ENCODE measurements at places on chromosomes 11 and 22.

GRCh38 chr11:61168800-61169199 is 7.6 kb upstream of the VPS37C start:
- no peak for DNase-seq

- no peak for DNase-seq
Measured at GRCh38 chr11:32255841-32256240, 165.0 kb downstream of the RCN1 start.

DNA sequence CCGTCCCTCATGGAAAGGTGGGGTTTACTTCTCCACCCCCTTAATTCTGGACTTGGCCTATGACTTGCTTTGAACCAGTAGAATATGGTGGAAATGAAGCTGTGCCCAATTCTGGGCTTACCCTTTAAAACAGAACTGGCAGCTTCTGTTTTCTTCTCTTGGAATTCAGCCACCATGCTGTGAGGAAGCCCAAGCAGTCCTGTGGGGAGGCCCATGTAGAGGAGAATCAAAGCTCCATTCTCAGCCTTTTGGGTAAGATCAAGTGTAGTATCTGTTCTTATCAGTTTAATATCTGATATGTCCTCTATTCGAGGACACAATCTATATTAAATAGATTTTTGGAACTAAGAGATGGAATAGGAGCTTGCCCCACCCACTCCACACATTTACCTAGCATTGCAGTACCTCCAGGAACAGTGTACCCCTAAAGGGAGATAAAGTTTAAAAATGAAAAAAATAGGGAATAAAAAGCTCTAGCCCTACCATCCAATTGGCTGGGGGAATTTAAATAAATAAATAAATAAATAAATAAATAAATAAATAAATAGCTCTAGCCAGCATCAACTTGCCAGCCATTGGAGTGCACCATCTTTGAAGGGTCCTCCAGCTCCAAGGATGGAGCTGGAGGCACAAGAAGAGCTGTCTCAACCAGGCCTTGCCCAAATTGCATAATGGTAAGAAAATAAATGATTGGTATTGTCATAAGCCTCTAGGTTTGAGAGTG is 13.2 kb upstream of the SYVN1 start:
- no peak for DNase-seq

DNA sequence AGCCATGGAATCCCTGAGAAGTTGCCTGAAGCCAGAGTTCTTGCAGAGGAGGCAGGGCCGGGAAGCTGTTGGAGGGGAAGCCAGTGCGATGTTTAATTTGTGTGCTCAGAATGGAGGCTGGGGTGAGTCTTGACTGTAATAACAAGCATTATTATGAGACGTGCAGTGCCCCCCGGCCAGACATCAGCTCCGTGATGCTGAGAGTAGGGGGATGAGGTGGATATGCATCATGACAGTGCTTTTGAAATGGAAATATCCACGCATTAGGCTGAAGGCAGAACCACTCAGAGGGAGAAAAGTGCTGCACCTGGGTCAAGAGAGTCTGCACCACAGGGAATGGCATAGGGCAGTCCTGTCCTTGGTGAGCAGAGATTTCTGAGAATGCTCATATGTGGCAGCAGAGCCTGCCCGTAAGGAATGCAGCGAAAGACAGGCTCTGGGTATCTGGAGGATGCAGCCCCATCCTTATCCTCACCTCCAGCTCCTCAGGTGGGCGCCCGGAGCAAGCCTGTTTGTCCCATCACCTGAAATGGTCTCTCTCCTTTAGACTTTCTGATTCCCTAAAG is 37.6 kb upstream of the SEZ6L start:
- no peak for DNase-seq

DNA sequence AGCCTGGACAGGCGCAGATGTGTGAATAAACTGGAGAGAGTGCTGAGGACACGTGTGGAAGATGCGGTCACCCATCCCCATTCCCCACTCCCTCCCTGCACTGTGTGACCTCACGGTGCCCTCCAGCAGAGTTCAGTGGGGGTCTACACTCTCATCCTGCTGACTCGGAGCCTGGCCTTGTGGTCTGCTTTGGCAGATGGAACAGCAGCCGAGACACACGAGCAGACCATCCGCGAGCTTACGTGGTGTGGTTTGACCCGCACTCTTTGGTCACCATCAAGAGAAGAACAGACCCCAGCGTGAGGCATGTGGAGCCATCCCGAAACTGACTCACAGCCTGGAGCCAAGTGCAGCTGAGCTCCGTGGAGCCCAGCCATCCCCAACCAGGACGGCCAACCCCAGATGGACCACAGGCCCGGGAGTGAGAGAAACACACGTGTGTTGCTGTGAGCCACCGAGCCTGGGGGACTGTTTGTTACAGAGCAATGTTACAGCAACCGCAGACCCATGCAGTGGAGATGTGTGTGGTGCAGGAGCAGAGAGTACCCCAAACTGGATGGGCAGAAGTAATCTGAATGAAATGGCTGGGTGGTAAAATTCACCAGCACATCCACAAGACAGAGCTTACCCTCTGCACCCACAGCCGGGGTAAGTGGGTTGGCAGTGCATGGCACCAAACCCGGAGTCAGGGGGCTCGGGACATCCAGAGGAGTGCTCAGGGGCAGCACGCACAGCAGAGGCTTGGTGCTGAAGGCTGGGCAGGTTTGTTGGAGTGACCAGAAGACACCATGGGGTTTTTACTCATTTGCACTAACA is 90.7 kb downstream of the RTL6 start:
- no peak for DNase-seq

DNA sequence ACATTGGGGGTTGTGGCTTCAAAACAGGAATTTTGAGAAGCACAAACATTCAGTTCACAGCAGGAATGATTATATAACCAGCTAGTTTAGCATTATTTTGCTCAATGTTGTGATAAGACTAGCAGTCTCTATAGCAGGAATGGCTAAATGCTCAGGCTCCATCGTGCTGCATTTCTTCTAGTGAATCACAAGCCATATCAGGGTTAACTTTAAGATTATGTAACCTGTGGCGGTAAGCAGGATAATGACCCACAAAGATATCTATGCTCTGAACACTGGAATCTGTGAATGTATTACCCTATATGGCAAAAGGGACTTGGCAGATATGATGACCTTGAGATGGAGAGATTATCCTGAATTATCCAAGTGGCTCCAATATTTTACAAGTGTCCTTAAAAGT is 14.8 kb downstream of the FSHB start:
- DNase-seq: no peak

GRCh38 chr11:114368918-114369680 is 31.2 kb downstream of the C11orf71 start:
- no peak for DNase-seq

DNA sequence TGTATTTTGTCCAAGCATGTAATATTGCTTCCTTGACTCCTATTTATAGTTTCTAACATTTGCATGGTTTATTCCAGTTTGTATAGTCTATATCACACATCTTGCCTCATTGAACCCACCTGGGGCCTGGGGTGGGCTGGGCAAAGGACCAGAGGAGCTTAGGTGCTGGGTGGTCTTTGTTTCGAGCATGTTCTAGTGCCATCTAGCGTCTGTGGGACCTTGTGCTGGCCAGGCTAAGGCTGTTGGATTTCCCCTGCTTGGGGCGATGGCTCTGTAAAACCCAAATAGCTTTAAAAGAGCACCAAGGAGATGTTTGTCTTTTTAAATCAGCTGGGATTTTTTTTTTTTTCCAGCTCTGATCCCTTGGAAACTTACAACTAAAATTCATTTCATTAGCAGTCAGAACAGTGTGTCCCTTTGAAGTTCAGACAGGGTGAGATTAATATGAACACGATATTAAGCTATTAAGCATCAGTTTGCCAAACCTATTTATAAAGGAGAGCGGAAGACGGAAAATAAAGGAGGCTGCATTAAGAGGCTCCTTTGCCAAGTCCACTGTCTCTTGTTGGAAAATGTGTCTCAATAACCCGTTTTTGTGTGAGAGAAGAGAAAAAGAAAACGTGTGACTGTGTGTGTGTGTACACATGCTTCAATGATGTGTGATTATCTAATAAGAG is 157.4 kb downstream of the COMMD9 start:
- DNase-seq: peak; percentile 5

- DNase-seq: no peak
Measured at GRCh38 chr11:119410501-119410900, 12.5 kb downstream of the THY1 start.

GRCh38 chr11:102760344-102761035 is 19.9 kb downstream of the MMP10 start:
- DNase-seq: no peak

DNA sequence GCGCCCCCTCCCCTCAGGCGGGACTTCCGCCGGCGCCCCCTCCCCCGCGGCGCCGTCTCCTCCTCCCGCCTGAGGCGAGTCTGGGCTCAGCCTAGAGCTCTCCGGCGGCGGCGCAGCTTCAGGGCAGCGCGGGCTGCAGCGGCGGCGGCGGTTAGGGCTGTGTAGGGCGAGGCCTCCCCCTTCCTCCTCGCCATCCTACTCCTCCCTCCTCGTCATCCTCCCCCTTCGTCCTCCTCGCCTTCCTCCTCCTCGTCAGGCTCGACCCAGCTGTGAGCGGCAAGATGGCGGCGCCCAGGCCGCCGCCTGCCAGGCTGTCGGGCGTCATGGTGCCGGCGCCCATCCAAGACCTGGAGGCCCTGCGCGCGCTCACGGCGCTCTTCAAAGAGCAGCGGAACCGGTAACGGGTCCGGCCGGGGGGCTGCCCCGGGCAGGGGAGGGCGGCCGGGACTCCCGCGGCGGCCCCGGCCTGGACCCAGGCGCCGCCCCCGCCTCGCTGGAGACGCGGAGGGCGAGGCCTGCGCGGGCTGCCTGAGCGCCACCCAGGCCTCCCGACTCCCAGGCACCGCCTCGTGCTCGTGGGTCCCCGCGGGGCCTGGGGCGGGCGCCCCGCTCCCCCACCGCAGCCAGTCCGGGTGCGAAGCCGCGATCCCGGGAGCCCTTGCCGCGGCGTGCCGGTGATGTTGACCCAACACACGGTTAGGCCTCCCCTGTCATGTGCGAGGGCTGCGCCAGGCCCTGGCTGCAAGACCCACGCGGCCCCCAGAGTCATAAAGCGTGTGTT is at the start of gene ATXN10:
ATXN10 (plus strand) TSS at position 52 of the 781 bp plus-strand sequence; CDS start at position 282, 230 bp downstream.
- peak; percentile 80 for DNase-seq

- DNase-seq: no peak
Measured at GRCh38 chr11:111777094-111778046, 11.2 kb upstream of the PPP2R1B start.

DNA sequence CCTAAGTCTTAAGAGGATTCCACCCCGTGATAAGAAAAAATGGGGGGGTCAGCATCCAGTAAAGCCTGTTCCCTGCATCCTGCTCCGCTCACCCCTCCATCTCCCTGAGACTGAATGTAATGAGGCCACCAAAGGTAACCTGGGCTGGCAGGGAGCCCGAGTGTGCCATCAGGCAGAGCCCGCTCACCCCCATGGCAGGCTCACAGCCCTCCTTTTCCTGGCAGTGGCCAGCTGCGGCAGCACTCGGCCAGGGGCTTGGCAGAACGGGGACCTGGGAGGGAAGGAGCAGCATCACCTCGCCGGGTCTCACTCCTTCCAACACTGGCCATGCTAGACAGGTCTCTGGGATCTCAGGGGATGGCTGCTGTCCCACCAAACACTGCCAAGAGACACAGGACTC is 64.4 kb downstream of the PRDM11 start:
- no peak for DNase-seq

DNA sequence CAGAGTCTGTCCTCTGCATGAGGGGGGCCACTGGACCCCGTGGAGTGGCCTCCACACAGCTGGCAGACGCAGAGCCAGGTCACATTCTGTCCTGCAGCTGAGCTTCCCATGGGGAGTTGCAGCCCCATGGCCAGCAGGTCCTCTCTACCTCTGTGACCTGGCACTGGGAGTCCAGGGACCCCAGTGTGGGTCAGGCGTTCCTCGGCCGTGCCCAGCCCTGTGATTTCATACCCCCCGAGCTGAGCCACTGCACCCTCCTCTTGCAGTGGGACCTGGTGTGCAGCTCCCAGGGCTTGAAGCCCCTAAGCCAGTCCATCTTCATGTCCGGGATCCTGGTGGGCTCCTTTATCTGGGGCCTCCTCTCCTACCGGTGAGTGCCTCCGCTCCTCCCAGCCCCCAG is 32.2 kb upstream of the SLC22A12 start:
- DNase-seq: no peak

- DNase-seq: no peak
Measured at GRCh38 chr11:134474942-134475341, 62.9 kb upstream of the B3GAT1 start.

- no peak for DNase-seq
Measured at GRCh38 chr11:34929794-34930763, 13.7 kb downstream of the PDHX start.

DNA sequence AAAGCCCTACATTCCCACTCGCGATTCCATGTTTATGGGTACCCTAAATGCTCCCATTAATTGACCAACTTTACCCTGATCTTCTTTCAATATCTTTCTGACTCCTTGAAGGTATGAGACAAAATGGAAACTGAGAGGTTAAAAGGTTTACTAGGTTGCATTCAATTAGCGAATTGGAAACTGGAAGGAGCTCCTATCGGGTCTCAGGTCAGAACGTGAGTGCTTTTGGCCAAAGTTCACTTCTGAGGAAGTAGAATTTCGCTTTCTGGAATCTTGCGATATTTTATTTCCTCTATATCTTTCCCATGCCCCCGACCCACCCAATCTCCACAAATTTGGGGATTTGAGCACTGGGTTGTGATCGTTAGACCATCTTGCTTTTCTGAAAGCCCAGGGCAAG is 2.6 kb downstream of the EHF start:
- no peak for DNase-seq

DNA sequence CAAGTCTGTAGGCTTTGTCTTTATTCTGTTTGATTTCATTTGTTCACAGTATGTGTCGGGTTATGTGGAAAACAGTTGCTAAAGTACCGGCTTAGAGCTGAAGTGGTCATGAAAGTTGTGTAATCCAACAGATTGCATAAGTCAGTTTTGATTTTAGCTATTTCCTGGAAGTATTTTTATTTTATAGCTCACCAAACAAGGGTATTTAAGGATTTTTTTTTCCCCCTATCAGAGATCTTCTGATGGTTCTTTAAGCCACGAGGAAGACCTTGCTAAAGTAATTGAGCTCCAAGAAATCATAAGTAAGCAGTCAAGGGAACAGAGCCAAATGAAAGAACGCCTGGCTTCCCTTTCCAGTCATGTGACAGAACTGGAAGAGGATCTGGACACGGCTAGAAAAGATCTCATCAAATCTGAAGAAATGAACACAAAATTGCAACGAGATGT is 55.9 kb downstream of the PPFIA1 start:
- no peak for DNase-seq

DNA sequence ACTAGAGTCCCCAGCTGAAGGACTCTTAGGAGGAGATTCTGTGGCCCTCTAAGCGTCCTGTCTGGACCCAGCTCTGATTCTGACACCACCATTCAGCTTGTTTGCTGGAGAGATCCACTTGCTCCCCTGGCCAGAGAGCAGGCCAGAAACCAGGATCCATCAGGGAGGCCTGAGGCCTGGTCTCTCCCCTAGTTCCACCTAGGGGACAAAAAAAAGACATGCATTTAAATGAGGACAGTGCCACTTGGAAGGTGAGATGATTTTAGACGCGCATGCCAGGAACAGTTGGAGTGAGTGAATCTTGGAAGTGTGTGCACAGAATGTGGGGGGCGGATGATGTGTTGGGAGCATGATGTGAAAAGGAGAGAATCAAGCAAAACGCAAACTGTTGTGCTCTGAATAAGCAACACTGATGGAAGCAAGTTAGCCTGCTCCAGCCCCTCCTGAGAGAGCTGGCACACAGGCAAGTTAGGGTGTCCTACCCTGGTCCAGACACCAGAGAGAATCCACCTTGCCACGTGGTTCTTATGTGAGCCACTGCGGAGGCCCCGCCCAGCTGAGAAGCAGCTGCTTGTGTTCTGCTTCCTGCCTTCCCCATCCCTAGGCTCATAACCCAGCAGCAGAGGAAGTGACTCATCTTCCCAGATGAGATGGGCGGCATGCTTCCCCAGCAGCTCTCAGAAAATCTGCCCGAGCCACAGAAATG is 8.0 kb upstream of the SLCO2B1 start:
- peak; percentile 85 for DNase-seq

- DNase-seq: no peak
Measured at GRCh38 chr11:6111673-6112072, 4.2 kb downstream of the OR56B4 start.

All from activated CD4-positive, alpha-beta T cell treated with anti-CD3 and anti-CD28 coated beads, Interleukin-2, amount 50 U/mL, for 48 hours (primary cell).